GM04503 (cell line): ENCODE measurements at places on chromosomes 5 and 9.
A peak's percentile ranks its signal among the peaks of the same experiment; 100 is the strongest.

DNA sequence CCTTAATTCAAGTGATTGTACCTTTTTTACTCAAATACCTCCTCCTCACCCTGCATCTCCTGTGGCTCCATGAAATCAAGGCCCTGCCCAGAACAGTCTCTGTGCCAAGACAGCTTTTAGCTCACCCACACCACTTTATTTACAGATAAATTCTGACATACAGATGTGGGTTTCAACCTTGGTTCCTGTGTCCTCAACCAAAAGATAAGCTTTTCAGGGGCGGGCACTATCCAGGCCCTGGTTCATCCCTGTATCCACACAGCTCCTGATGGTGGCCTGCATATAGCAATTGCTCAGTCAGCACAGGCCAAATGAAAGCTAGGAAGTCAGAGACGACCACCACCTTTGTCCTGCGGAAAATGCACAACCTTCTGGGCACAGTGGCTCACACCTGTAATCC is 8.3 kb downstream of the SHB start:
- DNase-seq = no peak

- no peak for DNase-seq
These were observed 24.2 kb upstream of the CAMLG start for GRCh38 chr5:134714120-134714519.

GRCh38 chr9:134645607-134646365 is 4.2 kb downstream of the COL5A1 start:
- DNase-seq = no peak

GRCh38 chr5:174320051-174320450 is 274.5 kb downstream of the NSG2 start:
- no peak for DNase-seq

DNA sequence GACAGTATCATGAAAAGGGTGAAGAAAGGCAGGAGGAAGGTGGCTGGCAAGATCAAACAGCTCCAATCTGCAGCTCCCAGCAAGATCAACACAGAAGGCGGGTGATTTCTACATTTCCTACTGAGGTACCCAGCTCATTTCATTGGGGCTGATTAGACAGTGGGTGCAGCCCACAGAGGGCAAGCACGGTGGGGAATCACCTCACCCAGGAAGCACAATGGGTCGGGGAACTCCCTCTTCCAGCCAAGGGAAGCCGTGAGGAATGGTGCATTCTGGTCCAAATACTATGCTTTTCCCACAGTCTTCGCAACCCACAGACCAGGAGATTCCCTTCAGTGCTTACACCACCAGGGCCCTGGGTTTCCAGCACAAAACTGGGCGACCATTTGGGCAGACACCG is 66.8 kb downstream of the CAMSAP1 start:
- no peak for DNase-seq

DNA sequence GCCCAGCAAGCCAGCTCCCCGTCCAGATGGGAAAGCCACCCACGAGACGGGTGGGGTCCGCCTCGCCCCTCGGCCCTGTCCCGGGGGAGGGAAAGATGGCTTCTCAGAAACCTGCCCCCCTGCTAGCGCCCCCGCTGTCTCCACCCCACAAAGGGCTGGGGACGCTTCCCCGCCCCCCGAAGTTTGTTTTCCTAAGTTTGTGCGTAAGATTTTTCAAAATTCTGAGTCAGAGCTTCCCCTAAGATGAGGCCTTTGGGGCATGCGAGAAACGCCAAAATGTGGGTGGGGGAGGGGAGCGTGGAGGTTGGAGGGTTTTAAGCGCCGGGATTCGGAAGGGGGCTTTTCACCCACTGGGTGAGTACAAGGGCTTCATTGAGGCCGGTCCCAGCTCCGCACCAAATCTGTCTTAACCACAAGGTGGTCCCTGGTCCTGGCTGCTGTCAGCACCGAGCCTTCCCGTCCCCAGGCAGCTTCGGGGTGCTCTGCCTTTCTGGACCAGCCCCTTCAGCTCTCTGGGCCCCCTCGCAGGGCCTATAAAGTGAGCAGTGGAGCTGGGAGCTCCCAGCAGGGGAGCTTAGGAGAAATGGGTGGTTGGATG is 32.3 kb downstream of the PRRX2 start:
- DNase-seq = no peak

DNA sequence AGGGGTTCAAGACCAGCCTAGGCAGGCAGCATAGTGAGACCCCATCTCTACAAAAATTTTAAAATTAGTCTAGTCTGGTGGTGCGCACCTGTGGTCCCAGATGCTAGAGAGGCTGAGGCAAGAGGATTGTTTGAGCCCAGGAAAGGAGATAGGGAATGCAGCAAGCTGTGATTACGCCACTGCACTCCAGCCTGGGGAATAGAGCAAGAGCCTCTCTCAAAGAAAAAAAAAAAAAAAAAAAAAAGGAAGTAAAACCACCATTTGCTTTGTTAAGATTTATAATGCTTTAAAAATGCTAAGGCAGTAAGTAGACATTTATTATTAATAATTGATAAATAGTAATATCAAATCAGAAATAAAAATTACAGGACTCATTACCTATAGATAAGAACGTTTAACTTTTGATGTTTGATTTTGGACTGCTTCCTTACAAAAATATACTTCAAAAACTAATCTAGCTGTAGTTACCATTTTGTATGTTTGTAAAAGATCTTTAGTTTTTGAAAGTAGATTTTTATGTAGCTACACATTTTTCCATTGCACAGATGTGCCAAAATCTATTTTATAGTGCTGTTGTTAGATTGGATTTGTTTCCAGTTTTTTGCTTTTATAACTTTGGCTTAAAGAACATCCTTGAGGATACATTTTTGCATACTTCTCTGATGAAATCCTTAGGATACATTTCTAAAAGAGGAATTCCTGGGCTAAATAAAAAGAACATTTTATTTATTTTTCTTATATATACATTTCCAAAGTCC is 86.4 kb downstream of the INIP start:
- no peak for DNase-seq

- no peak for DNase-seq
These were observed 4.1 kb downstream of the PRUNE2 start for GRCh38 chr9:76901801-76902200.

DNA sequence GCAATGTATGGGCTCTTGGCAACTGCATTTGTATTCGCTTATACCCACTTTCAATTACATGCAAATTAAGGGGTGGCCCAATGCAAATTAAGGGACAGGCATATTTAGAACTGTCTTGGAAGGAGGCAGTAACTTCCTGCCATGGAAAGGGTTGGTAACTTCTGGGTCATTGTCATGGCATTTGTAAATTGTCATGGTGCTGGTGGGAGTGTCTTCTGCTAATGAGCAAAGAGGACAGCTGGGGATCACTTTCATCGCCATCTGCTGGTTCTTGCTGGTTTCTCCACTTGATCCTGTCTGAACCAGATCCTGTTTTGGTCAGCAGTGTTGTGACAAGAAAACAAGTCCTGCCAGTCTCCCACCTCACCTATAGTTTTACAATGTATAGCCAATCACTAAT is 23.3 kb upstream of the UGT3A2 start:
- DNase-seq = peak; percentile 12

GRCh38 chr5:121525706-121526105 is 326.0 kb upstream of the FTMT start:
- DNase-seq = no peak

DNA sequence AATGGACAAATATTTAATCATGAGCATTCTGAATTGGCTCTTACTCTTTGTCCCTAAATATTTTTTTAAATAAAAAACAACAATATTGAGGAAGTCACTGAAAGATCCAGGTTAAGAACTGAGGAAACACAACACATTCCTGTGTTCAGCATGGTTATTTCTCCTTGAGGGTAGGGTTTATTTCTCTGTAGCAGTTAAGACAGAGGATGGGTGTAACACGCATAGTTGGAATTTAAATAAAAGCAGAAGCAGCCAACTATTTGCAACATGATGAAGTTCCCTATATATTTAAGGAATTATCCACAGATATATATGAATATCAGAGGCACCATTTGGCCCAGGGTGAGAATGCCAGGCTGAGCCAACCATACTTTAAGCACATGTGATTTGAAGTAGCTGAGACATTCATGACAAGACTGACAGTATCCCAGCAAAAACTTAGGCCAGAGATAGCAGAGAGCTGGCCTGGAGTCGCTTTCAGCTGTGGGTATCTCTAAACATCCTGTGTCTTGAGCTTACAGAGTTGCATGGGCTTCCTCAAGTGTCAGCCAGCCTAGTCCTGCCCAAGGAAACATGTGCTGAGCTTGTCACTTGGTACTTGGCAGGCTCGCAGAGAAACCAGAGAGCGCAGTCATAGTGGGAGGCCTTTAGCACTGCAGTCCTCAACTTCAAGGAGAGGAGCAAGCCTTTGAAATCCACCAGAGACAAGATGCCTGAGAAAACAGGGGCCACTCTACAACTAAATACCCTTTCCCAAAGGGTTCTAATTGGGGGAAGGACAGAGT is 43.6 kb downstream of the SEMA5A start:
- DNase-seq = no peak

GRCh38 chr5:14208071-14209021 is 65.2 kb downstream of the TRIO start:
- peak; percentile 53 for DNase-seq

GRCh38 chr5:66769839-66770617 is 173.8 kb downstream of the MAST4 start:
- DNase-seq = no peak

DNA sequence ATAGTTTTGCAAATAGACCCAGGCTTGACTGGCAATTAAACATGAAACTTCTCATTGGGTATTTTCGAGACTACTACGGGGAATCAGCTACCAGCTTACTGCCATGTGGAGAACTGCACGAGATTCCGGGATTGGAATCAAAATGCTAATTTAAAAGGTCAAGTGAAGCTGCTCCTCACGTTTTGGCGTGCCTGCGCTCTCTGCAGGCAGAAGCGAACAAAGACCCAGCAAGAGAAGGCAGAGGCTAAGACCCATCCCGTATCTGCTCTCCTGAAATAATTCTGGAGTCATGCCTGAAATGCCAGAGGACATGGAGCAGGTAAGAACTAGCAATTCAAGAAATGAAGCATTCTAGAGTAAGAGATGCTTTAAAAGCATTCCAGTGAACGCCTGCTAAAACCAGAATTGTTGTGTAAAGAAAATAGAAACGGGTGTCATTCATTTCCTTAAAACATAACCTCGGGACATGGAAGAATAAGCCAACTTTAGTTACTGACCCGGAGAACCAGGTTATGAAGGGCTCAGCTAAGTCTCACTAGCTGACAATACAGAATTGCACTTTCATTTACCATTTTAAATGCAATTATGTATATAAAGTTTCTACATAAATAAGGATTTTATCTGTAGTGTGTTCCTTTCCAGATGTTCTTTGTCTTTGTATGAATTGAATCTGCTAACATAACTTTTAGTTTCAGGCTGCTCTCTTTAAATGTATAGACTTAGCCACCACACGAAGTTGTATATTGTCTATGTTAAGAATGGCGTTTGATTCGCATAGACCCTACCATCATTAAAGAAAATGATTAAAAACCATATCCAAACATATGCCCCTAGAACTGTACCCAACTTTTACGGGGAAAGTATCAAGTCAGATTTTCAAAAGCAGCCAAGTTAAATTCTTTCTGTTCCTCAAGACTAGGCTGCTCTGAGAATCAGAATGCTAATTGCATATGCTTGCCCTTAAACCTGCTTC is 2.0 kb upstream of the MAT2B start:
- no peak for DNase-seq

DNA sequence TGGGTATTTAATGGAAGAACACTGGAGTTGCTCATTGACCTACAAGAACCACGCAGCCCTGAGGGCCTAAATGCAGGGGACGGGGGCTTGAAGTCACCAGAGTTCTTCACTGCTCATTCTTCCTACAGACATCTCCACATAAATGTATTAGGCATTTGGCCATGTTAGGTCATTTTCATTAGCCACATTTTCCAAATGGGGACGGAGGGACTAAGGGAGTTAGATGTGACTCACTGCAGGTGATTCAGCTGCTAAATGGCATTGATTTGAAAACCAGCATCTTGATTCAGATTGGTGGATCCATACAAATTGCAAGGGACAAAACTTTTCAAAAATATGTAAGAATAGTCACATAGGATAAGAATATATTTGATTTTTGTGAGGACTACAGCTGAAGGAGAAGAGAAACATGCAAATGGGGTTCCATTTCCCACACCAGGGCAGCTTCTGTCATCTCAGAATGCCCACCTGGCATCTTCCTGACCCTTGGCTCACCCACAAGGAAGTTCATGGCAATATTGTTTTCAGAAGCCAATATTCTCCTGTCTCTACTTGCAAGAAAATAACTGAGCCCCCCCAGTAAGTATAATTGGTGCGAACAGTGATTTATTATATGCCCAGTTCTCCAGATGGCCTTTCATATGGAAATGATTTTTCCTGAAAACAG is 264.8 kb downstream of the DOCK8 start:
- DNase-seq = no peak

GRCh38 chr5:43400082-43400481 is 12.1 kb downstream of the CCL28 start:
- no peak for DNase-seq

GRCh38 chr5:102743900-102744299 is 11.2 kb upstream of the PAM start:
- no peak for DNase-seq

- DNase-seq = no peak
These were observed 6.1 kb upstream of the PANK3 start for GRCh38 chr5:168585119-168585856.

- DNase-seq = no peak
These were observed 61.0 kb downstream of the FBXO4 start for GRCh38 chr5:41985945-41986695.

- DNase-seq = no peak
These were observed 204.5 kb downstream of the BRINP1 start for GRCh38 chr9:119164716-119165115.

- DNase-seq = no peak
These were observed 40.2 kb downstream of the MED10 start for GRCh38 chr5:6338135-6338534.

DNA sequence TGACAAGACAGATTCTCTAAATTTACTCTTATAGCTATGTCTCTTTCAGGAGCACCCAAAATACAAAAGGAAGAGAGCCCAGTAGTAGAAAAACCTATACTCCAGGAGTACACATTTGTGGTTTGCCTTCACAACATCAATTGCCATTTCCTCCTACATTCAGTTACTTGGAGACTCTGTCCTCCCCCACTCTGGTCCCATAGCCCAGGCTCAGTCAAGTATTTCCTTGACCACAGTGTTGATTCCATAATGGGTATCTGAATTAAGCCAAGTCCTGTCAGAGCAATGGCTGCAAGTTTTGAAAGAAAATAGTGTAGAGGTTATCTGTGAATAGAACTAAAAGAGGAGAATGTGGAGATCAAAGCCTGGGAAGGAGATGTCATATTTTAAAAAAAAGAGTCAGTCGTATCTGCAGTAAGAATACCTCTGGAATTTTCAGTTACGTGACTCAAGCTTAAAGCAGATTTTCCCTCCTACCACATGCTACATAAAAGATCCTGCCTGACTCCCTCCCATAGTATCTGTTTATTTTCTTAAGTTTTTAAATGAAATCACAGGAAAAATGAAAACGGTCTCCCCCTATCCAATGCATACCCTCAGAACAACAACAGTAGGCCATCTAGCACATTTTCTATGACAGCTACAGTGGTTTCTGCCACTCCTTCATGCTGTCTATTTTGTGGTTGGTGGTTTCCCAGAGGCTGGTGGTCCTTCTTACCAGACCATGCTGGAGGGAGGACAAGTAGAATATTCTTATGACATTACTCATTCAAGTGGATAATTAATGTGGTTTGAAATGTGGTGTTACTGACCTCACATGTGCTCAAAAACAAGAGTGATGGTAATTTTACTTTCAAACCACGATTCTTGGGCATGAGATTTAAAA is 249.7 kb upstream of the TMEM161B start:
- DNase-seq = no peak
